ENCODE measurements at places on chromosomes 3 and 15.

- peak; percentile 83 for DNase-seq
These were observed 174.7 kb upstream of the CNTN3 start for GRCh38 chr3:74789111-74789510.

- DNase-seq = no peak
These were observed 72.1 kb upstream of the PLAAT1 start for GRCh38 chr3:193168931-193169330.

DNA sequence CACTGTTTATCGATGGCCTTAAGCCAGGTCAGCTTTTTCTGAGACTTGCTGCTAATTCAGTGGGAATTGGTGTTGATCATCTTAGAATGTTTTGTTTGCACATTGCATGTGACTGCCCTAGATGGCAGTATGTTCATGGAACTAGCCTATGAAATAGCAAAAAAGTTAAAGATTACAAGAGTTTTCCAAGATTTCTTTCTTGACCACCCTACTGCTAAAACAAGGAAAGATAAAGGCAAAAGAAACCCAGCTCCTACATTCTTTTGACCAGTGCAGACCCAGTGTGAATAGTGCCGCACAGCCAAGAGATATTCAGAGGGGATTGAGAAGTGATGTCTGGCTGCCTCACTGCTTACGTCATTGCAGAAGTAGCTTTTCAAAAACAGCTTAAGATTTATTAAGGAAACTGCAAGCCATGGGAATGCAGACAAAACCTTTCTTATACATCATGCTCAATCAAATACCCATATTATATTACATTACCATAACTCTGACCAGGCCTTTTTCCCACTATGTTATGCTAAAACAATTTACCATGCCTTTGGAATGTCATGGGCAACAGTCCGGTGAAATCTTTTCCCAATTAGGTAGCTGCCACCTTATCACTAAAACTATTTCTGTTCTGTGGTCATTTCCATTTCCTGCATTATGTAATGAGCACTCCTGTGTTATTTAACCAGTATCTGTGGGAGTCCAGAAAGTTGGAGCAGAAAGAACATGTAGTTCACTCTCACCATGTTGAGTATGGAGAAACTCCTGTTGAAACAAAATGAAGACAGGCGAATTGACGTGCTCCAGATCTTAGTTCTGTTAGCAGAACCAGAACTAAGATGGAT is 6.0 kb downstream of the PHLDB2 start:
- DNase-seq = no peak

GRCh38 chr3:33372218-33373081 is 67.8 kb downstream of the UBP1 start:
- DNase-seq = peak; percentile 77

DNA sequence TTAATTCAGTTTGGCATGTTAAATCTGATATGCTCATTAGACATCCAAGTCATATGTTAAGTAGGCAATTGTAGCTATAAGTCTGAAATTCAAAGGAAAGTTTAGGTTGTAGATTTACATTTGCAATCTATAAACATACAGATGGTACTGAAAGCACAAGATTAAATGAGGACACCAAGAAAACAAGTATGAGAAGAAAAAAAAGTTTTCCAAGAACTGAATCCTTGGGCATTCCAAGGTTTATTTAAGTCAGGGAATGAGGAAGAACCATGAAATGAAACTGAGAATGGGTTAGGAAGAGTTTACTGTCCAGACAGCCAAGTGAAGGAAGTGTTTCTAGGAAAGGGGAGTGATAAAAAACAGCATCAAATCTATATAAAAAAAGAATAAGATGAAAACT is 756.1 kb upstream of the DPPA4 start:
- DNase-seq = no peak

- no peak for DNase-seq
These were observed 81.0 kb downstream of the ASB7 start for GRCh38 chr15:100683434-100683833.

DNA sequence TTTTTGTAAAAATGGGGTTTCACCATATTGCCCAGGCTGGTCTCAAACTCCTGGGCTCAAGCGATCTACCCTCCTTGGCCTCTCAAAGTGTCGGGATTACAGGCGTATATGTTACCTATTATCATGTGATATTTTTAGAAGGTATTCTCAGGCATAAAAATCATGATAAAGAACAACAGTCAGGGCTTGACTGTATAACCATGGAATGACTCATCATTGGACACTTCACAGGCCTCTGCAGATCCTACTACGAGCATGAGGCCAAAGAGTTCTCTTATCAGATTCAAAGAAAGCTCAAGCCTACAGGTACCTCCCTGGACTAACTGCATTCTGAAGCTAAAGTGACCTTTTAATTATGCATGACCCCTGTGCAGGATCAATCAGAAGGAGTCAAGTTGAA is 91.7 kb upstream of the PRICKLE2 start:
- DNase-seq = peak; percentile 69
